ENCODE measurements at places on chromosomes 5 and 9. TPM values are rescaled to one million over a fixed set of nuclear protein-coding genes. Genes with fewer than 3 reads are reported as not detected.

Gene ENTREP1
- 0.43 TPM for total RNA-seq

Gene DPYSL3
- total RNA-seq, result 16.9 TPM

Gene IL7R
- 0.46 TPM for total RNA-seq

Gene LCN6
- total RNA-seq, result not detected

Gene AGXT2
- not detected for total RNA-seq

Gene SHROOM1
- 10.3 TPM for total RNA-seq

All from A549 treated with CORT108297 at 1 μM for 4 hours (cell line).